ENCODE measurements at places on chromosomes 6 and 20.

GRCh38 chr6:108727966-108728730 is 120.1 kb upstream of the ARMC2 start:
- no peak for DNase-seq

- no peak for DNase-seq
Observed at GRCh38 chr6:148534871-148535270, 192.2 kb downstream of the SASH1 start.

DNA sequence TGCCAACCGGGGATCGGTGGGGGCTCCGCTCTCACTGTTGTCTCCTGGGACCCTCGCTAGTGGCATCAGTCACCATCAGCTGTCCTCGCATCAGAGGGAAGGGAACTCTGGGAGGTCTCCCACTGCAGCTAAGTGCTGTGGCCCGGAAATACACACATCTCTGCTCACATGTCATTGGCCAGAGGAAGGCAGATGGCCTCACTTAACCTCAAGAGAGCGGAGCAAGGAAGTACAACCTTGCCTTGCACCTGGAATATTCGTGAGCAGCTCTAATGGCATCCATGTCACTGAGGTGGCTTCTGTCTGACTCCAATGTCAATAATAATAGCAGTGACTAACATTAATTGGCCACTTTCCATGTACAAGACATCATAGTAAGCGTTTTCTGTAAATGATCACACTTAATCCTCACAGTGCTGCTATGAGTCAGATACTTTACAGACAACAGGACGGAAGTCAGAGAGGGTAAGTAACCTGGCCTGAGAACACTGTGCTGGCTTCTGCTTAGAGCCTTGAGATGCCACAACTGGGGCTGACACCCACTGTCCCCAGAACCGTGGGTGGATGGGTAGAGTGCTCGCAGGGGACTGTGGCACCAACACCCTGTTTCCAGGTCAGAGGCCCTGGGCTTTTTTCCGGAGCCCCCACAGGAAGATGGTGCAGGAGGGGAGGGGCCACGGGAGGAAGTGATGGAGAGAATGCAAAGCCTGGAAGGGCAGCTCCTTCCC is 6.0 kb downstream of the LHFPL5 start:
- DNase-seq, result no peak

DNA sequence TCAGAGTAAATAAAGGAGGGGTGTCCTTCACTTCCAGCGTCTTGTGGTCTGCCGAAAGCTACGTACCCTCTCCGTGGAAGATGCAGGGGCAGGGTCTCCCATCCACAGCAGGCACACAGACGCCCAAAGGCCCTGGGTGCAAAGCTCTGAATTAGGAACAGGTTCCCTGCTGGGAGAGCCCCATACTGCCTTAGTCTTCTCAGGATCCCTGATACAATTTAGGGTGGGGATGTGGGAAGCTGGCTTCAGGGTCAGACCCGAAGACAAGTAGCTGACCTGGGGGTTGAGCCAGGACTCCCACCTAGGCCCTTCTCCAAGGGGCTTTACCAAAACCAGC is 74.1 kb downstream of the TTLL2 start:
- no peak for DNase-seq

DNA sequence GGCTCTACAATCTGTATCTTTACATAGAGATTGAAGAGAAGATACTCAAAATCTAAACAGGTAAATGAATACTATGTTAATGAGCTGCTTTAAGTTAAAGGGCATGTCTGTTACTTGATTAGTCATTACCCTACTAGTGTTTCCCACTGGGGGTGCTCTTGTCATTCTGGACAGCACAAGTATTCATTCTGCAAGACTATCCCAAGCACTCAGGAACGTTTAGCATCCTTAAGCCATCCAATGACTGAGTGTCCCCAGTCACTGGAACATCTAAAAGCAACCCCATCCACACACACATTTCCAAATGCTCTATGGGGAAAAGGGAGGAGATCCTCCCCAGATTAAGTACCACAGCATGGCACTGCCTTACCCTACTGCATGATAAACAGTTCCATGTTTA is 25.7 kb downstream of the EZR start:
- no peak for DNase-seq
